Esophagus muscularis mucosa (tissue), 4 donors: ENCODE measurements at places on chromosomes 13 and 19. TPM values are rescaled to one million over a fixed set of nuclear protein-coding genes. Genes with fewer than 3 reads are reported as not detected.

GRCh38 chr19:12733369-12734214 is 892 bp downstream of the TRIR start:
- peaks cover 25% of the 10 kb centered on the region for H3K36me3 ChIP-seq
- peak overlapping the region; percentile 89 for H3K27ac ChIP-seq
- peak overlapping the region; percentile 91 for H3K4me3 ChIP-seq
- H3K4me1 ChIP-seq = peaks cover 40% of the 10 kb centered on the region
- H3K27me3 ChIP-seq = no peaks in the 10 kb centered on the region
- no peak for DNase-seq

Gene TUBA3C
- not detected for total RNA-seq

DNA sequence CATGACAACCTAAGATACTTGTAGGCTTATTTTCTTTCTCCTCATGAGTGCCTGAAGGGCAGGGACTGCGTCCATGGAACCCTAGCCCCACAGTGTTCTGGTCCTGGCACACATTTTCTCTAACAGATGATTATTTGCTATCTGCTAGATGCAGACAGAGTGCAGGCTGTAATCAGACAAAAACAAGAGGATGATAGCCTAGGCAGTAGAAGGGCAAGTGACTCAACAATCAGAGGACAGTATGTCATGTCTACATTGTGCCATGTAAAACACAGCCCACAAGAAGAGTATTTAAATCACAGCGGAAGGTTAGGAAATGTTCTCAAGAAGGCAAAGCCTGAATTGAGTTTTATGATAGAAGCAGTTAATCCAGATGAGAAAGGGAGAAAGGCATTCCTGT is 29.3 kb downstream of the MIPEP start:
- H3K27ac ChIP-seq = no peak overlapping the region
- H3K4me3 ChIP-seq = no peak overlapping the region
- H3K4me1 ChIP-seq = peaks cover 8% of the 10 kb centered on the region
- no peaks in the 10 kb centered on the region for H3K27me3 ChIP-seq

Gene FUT2
- not detected for total RNA-seq

DNA sequence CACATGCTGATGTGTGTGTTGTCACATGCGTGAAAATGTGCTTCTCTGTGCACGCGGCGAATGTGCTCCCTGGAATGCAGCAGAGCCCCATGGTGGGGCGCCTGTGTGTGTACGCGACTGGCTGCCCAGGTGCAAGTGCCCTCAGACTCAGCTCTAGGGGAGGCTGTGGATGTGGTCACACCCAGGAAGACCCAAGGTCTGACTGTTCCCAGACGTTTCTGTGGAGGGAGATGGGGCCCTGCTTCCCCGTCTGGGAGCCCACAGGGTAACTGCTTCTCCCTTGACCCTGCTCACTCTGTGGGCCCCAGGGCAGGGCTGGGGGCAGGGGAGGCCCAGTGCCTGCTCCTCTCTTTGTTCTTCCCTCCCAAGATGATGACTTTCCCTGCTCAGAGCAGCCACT is 7.9 kb upstream of the UQCR11 start:
- H3K27ac ChIP-seq = no peak overlapping the region
- no peak overlapping the region for H3K4me3 ChIP-seq
- H3K27me3 ChIP-seq = no peaks in the 10 kb centered on the region

DNA sequence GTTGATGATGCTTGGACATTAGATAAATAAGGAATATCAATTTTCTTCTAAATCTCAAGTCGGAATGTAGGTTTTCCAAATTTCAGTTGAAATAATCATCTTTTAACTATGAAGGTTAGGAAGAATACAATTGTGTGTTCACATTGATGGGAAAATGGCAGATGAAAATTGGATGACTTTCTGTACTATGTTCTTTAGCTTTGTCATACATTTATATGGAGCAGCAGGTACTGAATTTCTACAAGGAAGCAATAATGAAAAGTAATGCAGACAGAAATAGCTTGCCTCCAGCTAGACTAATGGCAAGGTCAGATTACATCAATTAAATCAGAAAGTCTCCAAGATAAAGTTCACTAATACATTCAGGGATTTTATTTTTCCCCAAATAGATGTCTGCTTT is 1423.7 kb upstream of the PCDH20 start:
- no peak overlapping the region for H3K4me3 ChIP-seq
- no peaks in the 10 kb centered on the region for H3K4me1 ChIP-seq
- no peak overlapping the region for H3K27ac ChIP-seq
- no peaks in the 10 kb centered on the region for H3K27me3 ChIP-seq
- H3K36me3 ChIP-seq = no peaks in the 10 kb centered on the region

Gene NLRP11
- not detected for total RNA-seq

DNA sequence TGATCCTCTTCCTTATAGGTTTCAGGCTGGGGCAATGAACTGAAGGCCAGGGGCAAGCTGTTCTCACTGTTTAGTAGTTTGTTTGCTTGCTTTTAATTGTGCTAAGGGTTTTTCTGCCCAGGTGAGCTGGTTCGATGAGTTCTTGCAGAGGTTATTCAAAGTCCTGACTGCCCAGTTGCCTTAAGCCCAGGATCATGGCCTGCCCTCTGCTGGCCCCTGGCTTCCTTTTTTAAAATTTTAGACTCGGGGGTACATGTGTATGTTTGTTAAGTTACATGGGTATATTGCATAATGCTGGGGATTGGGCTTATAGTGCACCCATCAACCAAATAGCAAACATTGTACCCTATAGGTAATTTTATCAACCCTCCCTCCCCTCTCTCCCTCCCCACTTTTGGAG is 65.7 kb downstream of the ZNF536 start:
- no peaks in the 10 kb centered on the region for H3K36me3 ChIP-seq
- no peak overlapping the region for H3K4me3 ChIP-seq
- H3K4me1 ChIP-seq = no peaks in the 10 kb centered on the region

Gene SYNE4
- 1.3 TPM for total RNA-seq

GRCh38 chr13:26760832-26761582 is 421 bp upstream of the GPR12 start:
- peaks cover 17% of the 10 kb centered on the region for H3K4me1 ChIP-seq
- H3K27ac ChIP-seq = no peak overlapping the region
- no peak for DNase-seq

Gene NOTCH3
- total RNA-seq = 19.9 TPM

Gene SYT5
- 0.80 TPM for total RNA-seq

DNA sequence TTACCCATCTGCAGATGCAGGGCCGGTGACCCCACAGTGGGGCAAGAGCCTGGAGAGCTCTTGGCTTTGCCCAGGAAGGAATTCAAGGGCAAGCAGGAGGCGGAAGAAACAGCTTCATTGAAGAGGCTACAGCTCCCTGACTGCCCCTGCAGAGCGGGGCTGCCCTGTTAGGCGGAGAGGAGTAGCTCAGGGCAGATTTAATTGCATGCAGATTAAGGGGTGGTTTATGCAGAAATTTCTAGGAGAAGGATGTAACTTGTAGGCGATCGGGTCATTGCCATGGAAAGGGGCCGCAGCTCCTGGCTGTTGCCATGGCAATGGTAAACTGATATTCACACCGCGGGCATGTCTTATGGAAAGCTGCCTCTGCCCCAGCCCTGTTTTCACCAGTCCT is 94.1 kb downstream of the ATP11A start:
- H3K27me3 ChIP-seq = no peaks in the 10 kb centered on the region
- peaks cover 29% of the 10 kb centered on the region for H3K4me1 ChIP-seq
- H3K27ac ChIP-seq = peak overlapping the region; percentile 73
- H3K4me3 ChIP-seq = no peak overlapping the region
- H3K36me3 ChIP-seq = peaks cover 4% of the 10 kb centered on the region

- peaks cover 91% of the 10 kb centered on the region for H3K36me3 ChIP-seq
- no peak for DNase-seq
- H3K4me3 ChIP-seq = no peak overlapping the region
- no peaks in the 10 kb centered on the region for H3K4me1 ChIP-seq
Observed at GRCh38 chr19:4492337-4493103, 20.4 kb downstream of the HDGFL2 start.

DNA sequence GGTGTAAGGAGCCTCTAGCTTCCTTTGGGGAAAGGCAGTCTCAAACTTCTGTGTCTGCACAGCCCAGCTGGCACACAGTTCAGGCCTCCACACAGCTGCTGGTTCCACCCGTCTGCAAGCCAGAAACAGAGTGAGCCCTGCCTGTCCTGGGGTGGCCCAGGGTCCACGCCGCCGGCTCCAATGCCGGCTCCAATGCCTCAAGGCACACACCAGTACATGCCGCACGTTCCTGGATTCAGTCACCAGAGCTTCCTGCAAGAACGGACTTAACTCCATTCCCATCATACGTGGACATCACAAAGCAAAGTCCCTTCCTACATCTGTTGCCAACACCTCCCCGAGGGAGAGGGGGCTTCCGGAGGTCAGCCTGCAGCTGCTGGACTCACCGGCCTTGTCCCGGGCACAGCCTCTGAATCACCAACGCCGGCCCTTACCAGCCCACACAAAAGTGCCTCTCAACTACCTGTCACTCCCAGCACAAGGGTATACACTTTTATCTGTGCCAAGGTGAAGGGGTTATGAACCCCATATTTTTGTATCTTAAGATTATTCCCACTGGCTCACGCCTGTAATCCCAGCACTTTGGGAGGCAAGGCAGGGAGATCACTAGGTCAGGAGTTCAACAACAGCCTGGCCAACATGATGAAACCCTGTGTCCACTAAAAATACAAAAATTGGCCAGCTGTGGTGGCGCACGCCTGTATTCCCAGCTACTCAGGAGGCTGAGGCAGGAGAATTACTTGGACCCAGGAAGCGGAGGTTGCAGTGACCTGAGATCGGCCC is 8.5 kb downstream of the SH3GL1 start:
- H3K4me3 ChIP-seq = peak overlapping the region; percentile 5
- DNase-seq = no peak
- no peaks in the 10 kb centered on the region for H3K27me3 ChIP-seq
- peaks cover 14% of the 10 kb centered on the region for H3K36me3 ChIP-seq
- H3K27ac ChIP-seq = peak overlapping the region; percentile 85

- DNase-seq = no peak
- no peaks in the 10 kb centered on the region for H3K27me3 ChIP-seq
- H3K27ac ChIP-seq = no peak overlapping the region
Observed at GRCh38 chr19:44894052-44894400, 3.0 kb downstream of the TOMM40 start.

DNA sequence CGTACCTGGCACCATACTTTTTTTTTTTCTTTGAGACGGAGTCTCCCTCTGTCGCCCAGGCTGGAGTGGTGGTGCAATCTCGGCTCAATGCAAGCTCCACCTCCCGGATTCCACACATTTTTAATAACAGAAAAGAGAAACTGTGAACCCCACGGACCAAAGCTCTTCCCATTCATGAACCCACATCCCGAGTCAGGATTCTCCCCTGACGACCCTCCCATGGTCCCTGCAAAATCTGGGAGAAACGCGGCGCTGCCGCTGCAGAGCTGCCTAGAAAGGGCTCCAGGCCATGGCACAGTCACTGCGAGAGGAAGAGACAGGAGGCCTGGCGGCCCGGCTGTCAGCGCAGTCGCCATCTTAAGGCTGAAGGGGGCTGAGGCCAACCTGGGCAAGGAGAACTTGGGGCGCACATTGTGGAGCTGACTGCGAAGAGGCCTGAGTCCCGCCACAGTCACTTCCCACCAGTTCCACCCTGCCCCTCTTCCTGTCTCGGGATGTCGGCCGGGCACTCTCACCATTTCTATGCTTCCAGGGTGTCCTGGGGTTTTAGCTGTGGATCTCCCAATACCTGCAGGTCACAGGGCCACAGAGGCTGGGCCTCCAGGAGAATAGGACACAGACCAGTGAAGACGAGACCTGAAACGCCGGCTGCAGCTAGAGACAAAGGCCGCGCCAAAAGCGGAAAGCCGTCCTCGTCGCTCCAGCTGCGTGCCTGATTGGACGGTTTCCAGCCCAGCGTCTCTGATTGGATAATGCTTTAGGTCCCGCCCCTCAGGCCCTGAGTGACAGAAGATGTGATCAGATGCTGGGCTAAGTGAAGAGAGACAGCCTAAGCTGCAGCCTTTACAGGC is 71.0 kb downstream of the ZNF486 start:
- H3K4me3 ChIP-seq = peak overlapping the region; percentile 66
- no peaks in the 10 kb centered on the region for H3K27me3 ChIP-seq
- no peak overlapping the region for H3K27ac ChIP-seq
- no peaks in the 10 kb centered on the region for H3K36me3 ChIP-seq
- H3K4me1 ChIP-seq = peaks cover 16% of the 10 kb centered on the region

GRCh38 chr19:51830274-51830673 is 35.3 kb downstream of the FPR3 start:
- no peak overlapping the region for H3K27ac ChIP-seq
- no peaks in the 10 kb centered on the region for H3K4me1 ChIP-seq
- no peak for DNase-seq
- no peaks in the 10 kb centered on the region for H3K36me3 ChIP-seq
- no peak overlapping the region for H3K4me3 ChIP-seq

DNA sequence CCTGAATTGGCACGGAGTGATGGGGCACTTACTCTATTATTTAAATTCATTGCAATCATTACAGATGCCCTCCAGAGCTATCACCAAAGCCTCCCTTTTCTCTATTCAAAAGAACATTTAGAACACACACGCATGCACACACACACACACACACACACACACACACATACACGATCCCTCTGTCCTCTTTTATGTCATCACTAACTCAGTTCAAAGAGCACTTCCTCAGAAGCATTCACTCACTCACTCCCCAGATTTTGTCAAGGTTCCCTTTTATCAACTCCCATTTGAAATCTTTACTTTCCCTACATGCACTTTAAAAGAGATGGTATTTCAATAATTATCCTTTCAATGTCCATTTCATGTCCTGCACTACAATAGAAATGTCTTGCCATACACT is 22.4 kb upstream of the IGFL4 start:
- no peaks in the 10 kb centered on the region for H3K36me3 ChIP-seq
- H3K4me1 ChIP-seq = no peaks in the 10 kb centered on the region
- no peak overlapping the region for H3K27ac ChIP-seq
- no peak for DNase-seq
- no peak overlapping the region for H3K4me3 ChIP-seq

GRCh38 chr19:19356500-19356899 is 35.9 kb downstream of the MAU2 start:
- H3K36me3 ChIP-seq = peaks cover 74% of the 10 kb centered on the region
- no peaks in the 10 kb centered on the region for H3K27me3 ChIP-seq
- no peak overlapping the region for H3K27ac ChIP-seq
- no peak overlapping the region for H3K4me3 ChIP-seq

DNA sequence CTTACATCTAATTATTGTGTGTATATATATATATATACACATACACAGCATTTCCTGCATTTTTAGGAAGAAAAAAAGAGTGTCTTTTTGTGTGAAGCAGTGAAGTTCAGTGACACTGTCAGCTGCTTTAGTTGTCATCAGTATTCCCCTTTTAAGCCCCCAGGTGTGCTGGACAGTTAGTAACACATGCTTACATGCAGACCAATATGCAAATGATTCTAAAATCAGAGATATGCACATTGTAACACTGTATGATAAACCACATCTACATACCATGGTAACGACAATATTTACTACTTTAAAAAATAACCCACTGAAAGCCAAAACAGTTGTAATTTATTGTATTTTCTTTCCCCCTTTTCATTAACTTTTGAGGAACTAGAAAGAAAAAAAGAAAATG is 16.8 kb downstream of the LHFPL6 start:
- H3K4me3 ChIP-seq = no peak overlapping the region
- H3K36me3 ChIP-seq = no peaks in the 10 kb centered on the region
- DNase-seq = no peak

GRCh38 chr13:66657165-66657881 is 572.8 kb downstream of the PCDH9 start:
- H3K4me1 ChIP-seq = peaks cover 11% of the 10 kb centered on the region
- H3K36me3 ChIP-seq = no peaks in the 10 kb centered on the region

Gene ZNF296
- not detected for total RNA-seq
